ENCODE measurements at places on chromosomes 5 and 9. TPM values are rescaled to one million over a fixed set of nuclear protein-coding genes. Genes with fewer than 3 reads are reported as not detected.

DNA sequence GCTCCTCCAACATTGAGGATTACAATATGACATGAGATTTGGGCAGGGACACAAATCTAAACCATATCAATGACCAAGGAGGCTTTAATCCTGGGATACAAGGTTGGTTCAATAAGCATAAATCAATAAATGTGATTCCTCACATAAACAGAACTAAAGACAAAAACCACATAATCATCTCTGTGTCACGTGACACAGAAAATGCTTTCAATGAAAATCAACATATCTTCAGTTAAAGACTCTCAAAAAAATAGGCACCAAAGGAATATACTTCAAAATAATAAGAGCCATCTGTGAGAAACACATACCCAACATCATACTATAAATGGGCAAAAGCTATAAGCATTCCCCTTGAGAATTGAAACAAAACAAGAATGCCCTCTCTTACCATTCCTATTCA lies 604.9 kb downstream of the SEMA5A start:
- DNase-seq, result no peak
- H3K4me1 ChIP-seq, result no peaks in the 10 kb centered on the region

Gene SLC34A3
- not detected for total RNA-seq

Gene CNTFR
- not detected for total RNA-seq

GRCh38 chr5:31845361-31845760 lies 206.4 kb downstream of the PDZD2 start:
- no peak for DNase-seq
- no peak overlapping the region for H3K27ac ChIP-seq
- no peaks in the 10 kb centered on the region for H3K36me3 ChIP-seq
- no peaks in the 10 kb centered on the region for H3K4me1 ChIP-seq
- H3K4me3 ChIP-seq, result no peak overlapping the region

DNA sequence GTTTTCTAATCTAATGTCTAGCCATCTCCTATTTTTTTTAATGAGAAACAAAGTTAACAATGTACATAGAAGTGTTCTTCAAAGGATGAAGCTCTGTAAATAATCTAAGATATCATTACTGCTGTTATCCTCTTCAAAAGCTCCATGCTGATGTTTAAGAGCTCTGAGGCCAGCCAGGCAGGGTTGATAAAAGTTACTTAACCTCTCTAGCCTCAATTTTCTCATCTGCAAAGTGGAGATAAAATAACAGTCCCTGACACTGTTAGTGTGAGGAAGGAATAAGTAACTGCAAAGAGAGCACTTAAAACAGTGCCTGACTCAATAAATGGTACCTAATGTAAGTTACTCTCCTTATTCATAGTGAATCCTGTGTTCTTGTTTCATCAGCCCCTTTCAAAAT lies 60.1 kb downstream of the LHFPL2 start:
- no peak for DNase-seq
- H3K4me3 ChIP-seq, result no peak overlapping the region
- peaks cover 7% of the 10 kb centered on the region for H3K27me3 ChIP-seq

DNA sequence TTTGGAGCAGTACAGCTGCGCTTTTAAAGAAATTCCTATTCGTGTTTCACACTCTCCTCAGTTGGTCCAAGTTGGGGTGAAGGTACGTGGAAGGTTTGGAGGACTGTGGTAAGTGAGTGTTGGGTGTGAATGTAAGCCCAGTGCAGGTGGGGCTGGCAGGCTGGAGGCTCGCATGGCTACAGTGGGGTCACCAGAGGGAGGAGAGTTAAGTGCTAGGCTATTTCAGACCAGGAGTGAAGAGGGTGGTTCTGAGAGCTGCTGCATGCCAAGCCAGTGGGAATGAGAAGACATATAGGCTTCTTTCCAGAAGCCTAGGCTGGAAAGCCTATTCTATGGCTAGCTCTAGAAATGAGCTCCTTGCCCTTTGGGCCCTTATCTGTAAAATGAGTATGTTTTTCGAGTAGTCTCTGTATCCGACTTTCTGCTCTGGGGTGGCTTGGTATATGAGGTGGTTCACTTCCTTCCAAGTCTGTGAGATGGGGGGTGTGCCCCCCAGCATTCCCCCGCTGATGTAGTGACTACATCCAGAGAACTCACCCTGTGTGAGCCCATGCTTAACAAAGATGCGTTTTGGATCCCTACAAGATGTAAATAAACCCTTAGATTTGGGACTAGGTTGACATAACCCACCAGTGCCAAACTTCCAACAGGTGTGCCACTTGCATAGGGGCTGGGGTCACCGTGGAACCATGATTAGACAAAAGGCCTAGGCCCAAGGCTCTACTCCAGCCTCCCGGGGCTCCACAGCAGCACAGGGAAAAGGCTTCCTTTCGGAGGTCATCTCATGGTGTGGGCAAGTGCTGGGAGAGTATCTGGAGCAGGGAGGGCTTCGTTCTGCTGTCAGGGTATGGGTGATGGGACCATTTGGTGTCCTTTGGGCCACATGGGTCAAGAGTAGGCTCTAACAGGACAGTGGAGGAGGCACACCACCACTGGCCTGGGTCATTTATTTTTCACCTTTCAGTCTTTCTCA lies 2.6 kb downstream of the TCF7 start:
- H3K27me3 ChIP-seq, result no peaks in the 10 kb centered on the region
- DNase-seq, result no peak
- H3K4me3 ChIP-seq, result peak overlapping the region; percentile 92
- peaks cover 62% of the 10 kb centered on the region for H3K36me3 ChIP-seq
- H3K27ac ChIP-seq, result peak overlapping the region; percentile 52

DNA sequence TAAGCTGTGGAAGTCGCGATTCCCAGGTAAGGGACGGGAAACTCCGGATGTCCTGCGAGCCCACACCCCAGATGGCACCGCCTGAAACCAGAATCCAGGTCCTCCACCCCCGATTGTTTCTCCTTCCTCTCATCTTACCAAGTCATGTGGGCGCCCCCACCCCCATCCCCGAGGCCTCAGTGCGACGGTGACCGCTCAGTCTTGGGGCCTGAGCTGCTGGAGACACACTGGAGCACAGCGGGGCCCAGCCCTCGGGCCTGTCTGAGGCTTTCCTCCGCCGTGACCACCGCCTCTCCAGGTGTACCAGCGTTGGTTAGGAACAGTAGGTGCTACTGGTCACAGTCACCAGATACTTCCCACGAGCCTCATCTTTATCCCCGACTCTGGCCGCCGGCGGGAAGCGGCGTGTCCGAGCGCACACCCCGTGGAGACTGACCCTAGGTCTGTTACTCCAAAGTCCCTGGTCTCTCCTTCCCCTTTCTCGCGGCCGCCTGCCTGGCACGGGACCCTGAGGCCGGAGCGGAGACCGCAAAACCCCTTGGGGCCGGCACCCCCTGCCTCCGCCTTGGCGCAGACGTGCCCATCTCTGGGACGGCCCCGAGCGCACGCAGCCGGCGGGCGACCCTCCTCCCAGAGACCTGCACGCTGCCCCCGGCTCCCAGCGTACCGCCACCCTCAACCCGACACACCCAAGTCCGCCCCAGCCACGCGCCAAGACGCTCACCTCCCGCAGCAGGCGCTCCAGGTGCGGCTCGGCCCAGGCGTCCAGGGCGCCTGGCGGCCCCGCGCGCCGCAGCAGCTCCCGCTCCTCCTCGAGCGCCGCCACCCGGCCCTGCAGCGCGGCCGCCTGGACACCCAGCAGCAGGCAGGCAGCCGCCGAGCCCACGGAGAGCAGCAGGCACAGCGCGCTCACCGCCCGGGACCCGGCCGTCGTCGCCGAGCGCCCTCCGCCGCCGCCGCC lies 733 bp downstream of the COL23A1 start:
- peaks cover 5% of the 10 kb centered on the region for H3K36me3 ChIP-seq
- no peak for DNase-seq
- peaks cover 21% of the 10 kb centered on the region for H3K4me1 ChIP-seq
- H3K27me3 ChIP-seq, result peaks cover 34% of the 10 kb centered on the region
- no peak overlapping the region for H3K27ac ChIP-seq

DNA sequence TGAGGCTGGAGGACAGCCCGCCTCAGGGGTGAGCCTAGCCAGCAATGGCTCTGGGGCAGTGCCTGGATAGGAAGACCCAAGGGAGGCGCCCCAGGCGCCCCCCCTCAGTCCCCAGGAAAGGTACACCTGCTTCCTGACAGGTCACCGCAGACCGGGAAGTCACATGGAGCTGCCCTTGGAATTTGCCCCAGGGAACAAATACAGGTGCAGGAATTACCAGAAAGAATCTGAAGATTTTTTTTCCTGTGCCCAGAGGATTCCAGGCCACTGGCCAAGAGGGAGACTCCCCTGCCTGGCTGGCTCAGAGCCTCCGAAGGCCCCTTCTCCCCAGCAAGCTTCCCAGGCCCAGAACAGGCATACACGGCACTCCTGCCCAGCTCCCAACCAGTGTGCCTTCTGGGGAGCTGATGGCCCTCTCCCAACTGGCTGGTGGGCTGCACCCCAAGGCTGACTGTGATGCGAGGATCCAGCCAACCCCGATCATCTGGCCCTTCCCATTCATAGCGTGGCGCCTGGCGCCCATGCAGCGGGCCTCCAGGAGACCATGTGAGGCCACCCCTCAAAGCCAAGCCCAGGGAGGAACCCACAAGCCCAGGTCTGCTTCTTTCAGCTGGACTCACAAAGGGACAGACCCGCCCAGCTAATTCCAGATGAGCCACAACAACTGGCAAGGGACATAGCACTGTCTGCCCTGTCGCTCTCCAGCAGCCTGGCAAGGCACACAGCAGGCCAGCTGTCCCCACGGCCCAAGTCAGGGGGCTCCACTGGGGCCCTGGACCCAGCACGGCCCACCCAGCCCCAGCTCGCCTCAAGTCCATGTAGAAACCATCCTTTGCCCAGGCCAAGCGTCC lies 2.3 kb downstream of the TPRN start:
- no peak overlapping the region for H3K27ac ChIP-seq
- no peak for DNase-seq
- H3K27me3 ChIP-seq, result no peaks in the 10 kb centered on the region

DNA sequence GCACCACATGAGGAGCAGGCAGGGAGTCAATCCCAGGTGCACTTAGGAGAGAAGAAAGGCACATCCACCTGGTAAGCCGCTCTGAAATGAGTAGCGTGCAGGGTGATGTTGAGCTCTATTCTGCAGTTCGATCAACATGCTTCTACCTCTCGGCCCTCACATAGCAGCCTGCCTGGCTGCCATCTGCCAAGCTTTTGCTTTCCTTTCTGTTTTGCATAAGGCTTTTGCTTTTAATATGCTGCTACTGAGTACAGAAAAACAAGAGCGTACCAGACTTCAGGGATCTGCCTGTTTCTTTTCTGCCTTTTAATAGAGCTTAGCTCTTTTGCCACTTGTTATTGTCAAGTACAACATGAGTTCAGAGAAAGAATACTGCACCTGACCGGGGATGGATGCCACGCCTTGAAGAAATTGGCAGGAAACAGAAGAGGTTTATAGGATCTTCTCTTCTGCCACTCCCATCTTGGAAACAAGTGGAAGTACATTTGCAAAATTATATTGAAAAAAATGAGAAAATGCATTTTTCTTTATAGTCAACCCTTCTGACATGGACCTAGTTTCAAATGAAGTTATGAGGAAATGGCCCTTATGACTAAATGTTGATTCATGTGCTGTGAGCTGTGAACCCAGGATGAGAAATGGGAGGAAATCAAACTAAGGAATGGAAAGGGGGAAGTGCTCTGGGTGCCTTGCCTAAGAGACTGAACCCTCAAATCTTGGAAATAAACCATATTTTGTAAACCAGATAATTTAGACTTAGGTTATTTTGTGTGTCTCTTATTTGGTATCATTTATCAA lies 4.0 kb upstream of the FCHO2 start:
- DNase-seq, result no peak
- H3K27me3 ChIP-seq, result peaks cover 13% of the 10 kb centered on the region
- no peak overlapping the region for H3K27ac ChIP-seq
- no peaks in the 10 kb centered on the region for H3K36me3 ChIP-seq
- peaks cover 11% of the 10 kb centered on the region for H3K4me1 ChIP-seq

DNA sequence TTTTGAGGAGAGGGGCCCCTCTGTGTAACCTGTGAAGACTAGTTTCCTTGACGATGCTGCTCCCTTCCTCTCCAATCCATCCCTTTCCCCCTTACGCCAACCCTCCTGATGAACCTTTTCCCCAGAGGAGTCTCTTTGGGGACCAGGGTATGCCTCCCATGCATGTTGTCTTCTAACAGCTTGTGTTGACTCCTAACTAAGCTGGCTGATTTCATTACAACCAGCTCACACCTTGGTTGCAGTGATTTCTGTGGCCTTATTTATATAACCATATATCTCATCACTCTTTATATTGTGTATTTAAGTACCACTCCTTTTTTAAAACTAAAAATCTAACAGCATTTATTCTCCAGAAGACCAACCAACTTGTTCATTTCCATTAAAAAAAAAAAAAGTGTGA lies 42.5 kb downstream of the SFXN1 start:
- H3K4me3 ChIP-seq, result no peak overlapping the region
- DNase-seq, result no peak
- H3K4me1 ChIP-seq, result peaks cover 41% of the 10 kb centered on the region
- peaks cover 44% of the 10 kb centered on the region for H3K36me3 ChIP-seq
- H3K27me3 ChIP-seq, result no peaks in the 10 kb centered on the region

Gene DDX46
- 35.8 TPM for total RNA-seq

DNA sequence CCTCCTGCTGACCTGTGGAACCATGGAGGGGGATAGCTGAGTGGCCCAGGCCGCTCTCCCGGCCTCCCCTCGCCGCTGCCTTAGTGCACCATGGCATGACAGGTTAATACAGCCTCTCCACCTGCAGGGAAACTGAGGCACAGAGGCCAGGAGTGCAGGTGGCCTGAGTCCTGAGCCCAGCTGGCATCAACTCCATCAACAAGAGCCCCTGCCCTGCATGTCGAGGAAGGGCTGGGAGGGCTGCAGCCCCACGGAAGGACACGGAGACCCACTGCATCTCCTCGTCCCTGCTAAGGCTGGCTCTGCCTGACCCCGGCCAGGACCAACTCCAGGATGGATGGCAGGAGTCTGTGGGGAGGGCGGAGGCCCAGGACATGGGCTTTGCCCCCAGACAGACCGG lies 27.2 kb downstream of the CCDC187 start:
- no peaks in the 10 kb centered on the region for H3K27me3 ChIP-seq
- no peak overlapping the region for H3K4me3 ChIP-seq
- no peak for DNase-seq
- no peak overlapping the region for H3K27ac ChIP-seq
- H3K4me1 ChIP-seq, result no peaks in the 10 kb centered on the region
- no peaks in the 10 kb centered on the region for H3K36me3 ChIP-seq
